ENCODE measurements at places on chromosomes 1 and 21.

GRCh38 chr1:75808921-75809320, 12.2 kb downstream of the MSH4 start:
- no peak for DNase-seq

- DNase-seq = no peak
Observed at GRCh38 chr1:3545363-3546047, 65.8 kb downstream of the MEGF6 start.

- DNase-seq = no peak
Observed at GRCh38 chr1:39392851-39393573, 98.4 kb upstream of the BMP8A start.

GRCh38 chr21:14686466-14687267, 140.6 kb upstream of the SAMSN1 start:
- DNase-seq = no peak

DNA sequence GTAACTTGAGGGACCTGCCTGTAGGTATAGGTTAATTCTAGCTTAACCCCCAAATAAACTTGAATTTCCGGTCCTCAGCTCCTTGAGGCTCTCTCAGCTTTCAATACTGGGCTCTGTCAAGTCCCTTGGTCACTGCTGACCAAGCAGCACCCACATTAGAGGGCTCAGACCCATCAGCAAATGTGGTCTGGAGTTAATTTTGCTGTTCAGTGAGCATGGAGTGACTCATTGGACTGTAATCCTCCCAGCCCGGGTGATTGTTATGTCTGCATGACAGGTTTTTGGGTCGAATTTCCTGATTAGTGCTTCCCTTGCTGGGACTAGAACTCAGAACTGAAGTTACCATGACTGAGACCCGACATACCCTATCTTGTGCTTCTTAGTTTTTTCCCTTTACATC, 130.6 kb downstream of the URB2 start:
- DNase-seq = peak; percentile 5

DNA sequence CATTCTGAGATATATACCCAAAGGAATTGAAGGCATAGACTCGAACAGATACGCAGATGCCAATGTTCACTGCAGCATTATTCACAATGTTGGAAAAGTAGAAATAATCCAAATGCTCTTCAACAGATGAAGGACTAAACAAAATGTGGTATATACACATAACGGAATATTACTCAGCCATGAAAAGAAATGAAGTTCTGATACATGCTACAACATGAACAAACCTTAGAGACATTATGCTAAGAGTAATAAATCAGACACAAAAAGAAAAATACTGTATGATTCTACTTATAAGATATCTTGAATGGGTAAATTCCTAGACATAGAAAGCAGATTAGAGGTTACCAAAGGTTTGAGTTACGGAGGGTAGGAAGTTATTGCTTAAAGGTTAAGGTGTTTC, 57.9 kb downstream of the SLC25A24 start:
- no peak for DNase-seq
